Myometrial cell (primary cell): ENCODE measurements at places on chromosomes 6 and 20. TPM values are rescaled to one million over a fixed set of nuclear protein-coding genes. Genes with fewer than 3 reads are reported as not detected.

The GTSF1L gene
- not detected in 2 replicates for total RNA-seq

The DSP gene
- total RNA-seq, result 0.35 TPM in 1 of 2 replicates, not detected in the other

The RBPJL gene
- total RNA-seq, result not detected in 2 replicates

The TUBE1 gene
- total RNA-seq, result 21.0 and 26.1 TPM in 2 replicates

The GABRR1 gene
- not detected in 2 replicates for total RNA-seq

The SYCP2 gene
- 0.18 TPM in 1 of 2 replicates, not detected in the other for total RNA-seq

The MOG gene
- not detected in 2 replicates for total RNA-seq

The RIPOR3 gene
- total RNA-seq, result 0.35 and 0.58 TPM in 2 replicates

The RSPH9 gene
- total RNA-seq, result 0.86 and 1.2 TPM in 2 replicates

The PSORS1C1 gene
- 0.18 TPM in 1 of 2 replicates, not detected in the other for total RNA-seq

The F13A1 gene
- total RNA-seq, result not detected in 2 replicates

The MAPK14 gene
- 38.9 and 53.9 TPM in 2 replicates for total RNA-seq

The HLA-DRB1 gene
- not detected in 2 replicates for total RNA-seq

The BFSP1 gene
- total RNA-seq, result 2.0 and 2.3 TPM in 2 replicates

The NQO2 gene
- total RNA-seq, result 25.7 and 26.9 TPM in 2 replicates

The SYNDIG1 gene
- not detected in 2 replicates for total RNA-seq

The ADGB gene
- not detected in 2 replicates for total RNA-seq

The CDSN gene
- not detected in 2 replicates for total RNA-seq

The TGM3 gene
- total RNA-seq, result not detected in 2 replicates

The LGSN gene
- not detected in 2 replicates for total RNA-seq

The FABP7 gene
- total RNA-seq, result not detected in 2 replicates

The MEI4 gene
- not detected in 2 replicates for total RNA-seq

The CNKSR3 gene
- 6.1 and 6.7 TPM in 2 replicates for total RNA-seq

The OR2J3 gene
- total RNA-seq, result not detected in 2 replicates

The PDYN gene
- not detected in 2 replicates for total RNA-seq

The SLC22A7 gene
- not detected in 2 replicates for total RNA-seq

The MLN gene
- total RNA-seq, result not detected in 2 replicates

The MDFI gene
- 0.86 TPM in 1 of 2 replicates, not detected in the other for total RNA-seq

The TMEM74B gene
- total RNA-seq, result not detected in 2 replicates

The EPHA7 gene
- total RNA-seq, result under 0.01 TPM in 2 replicates

The SMOC2 gene
- not detected in 2 replicates for total RNA-seq

The MROH8 gene
- total RNA-seq, result under 0.01 and 0.89 TPM in 2 replicates

The ACOT13 gene
- 4.3 and 13.8 TPM in 2 replicates for total RNA-seq

The MOCS1 gene
- 8.1 and 12.2 TPM in 2 replicates for total RNA-seq

The SLCO4A1 gene
- total RNA-seq, result 0.89 and 3.7 TPM in 2 replicates

The MYH7B gene
- under 0.01 TPM in 1 of 2 replicates, not detected in the other for total RNA-seq

The MYB gene
- total RNA-seq, result 2.5 and 4.0 TPM in 2 replicates

The SLC12A5 gene
- total RNA-seq, result 0.18 TPM in 1 of 2 replicates, not detected in the other

The DACT2 gene
- total RNA-seq, result not detected in 2 replicates

The POM121L2 gene
- not detected in 2 replicates for total RNA-seq

The ATP6V1G2 gene
- total RNA-seq, result 0.18 and 0.58 TPM in 2 replicates

The C6orf132 gene
- total RNA-seq, result 3.0 and 6.9 TPM in 2 replicates

The ARMH2 gene
- not detected in 2 replicates for total RNA-seq

The CLDN20 gene
- not detected in 2 replicates for total RNA-seq

The CEP43 gene
- total RNA-seq, result 11.7 and 12.4 TPM in 2 replicates

The BMP7 gene
- total RNA-seq, result not detected in 2 replicates

The ZKSCAN4 gene
- 4.3 and 4.4 TPM in 2 replicates for total RNA-seq

The KIAA1755 gene
- 2.8 and 3.5 TPM in 2 replicates for total RNA-seq

The VWA7 gene
- under 0.01 TPM in 1 of 2 replicates, not detected in the other for total RNA-seq

The EBF4 gene
- 1.1 and 2.9 TPM in 2 replicates for total RNA-seq

The OOEP gene
- total RNA-seq, result not detected in 2 replicates

The SEL1L2 gene
- not detected in 2 replicates for total RNA-seq
